Pancreas (tissue), 10 donors: ENCODE measurements at places on chromosomes 2 and 18. TPM values are rescaled to one million over a fixed set of nuclear protein-coding genes. Genes with fewer than 3 reads are reported as not detected.

The VSNL1 gene
- 2.6 TPM for polyA plus RNA-seq

The ATP6V1C2 gene
- polyA plus RNA-seq = 1.2 TPM

The STPG4 gene
- polyA plus RNA-seq = not detected

The DLGAP1 gene
- polyA plus RNA-seq = 0.30 TPM

The SEMA4C gene
- 14.0 TPM for polyA plus RNA-seq

The FOXI3 gene
- polyA plus RNA-seq = not detected

The SOX11 gene
- polyA plus RNA-seq = 0.05 TPM

The ASB18 gene
- not detected for polyA plus RNA-seq

The FMNL2 gene
- 13.3 TPM for polyA plus RNA-seq

The WNT10A gene
- polyA plus RNA-seq = 0.30 TPM

The DIPK1C gene
- polyA plus RNA-seq = 0.12 TPM

The NETO1 gene
- polyA plus RNA-seq = 0.26 TPM

The ZNF396 gene
- polyA plus RNA-seq = 1.2 TPM

The REV1 gene
- polyA plus RNA-seq = 22.6 TPM

The DSG1 gene
- 0.05 TPM for polyA plus RNA-seq

The TMEM185B gene
- 2.8 TPM for polyA plus RNA-seq

The CNTNAP5 gene
- polyA plus RNA-seq = 0.11 TPM

The EVX2 gene
- polyA plus RNA-seq = not detected
